ENCODE measurements at places on chromosomes 16 and 17.

DNA sequence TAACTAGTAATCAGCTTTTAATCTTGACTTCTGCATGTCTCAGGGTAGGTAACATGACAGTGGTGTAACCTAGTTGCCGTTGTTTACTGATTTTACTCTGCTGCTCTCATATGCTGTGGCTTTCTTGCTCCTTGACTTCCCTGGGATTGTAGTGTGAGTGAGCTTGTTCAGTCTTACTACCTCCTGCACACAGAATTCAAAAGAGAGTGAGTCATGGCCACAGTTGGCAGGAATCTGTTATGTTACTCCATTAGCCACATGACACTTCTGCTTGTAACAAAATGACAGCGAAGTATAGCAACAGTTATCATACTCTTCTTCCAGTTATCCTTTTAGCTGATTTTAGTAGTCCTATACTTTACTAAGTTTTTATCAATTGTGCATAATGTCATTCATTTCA is 18.8 kb downstream of the TNRC6A start:
- peak; percentile 63 for DNase-seq

- no peak for DNase-seq
Observed at GRCh38 chr17:67891481-67892119, 66.3 kb downstream of the BPTF start.

DNA sequence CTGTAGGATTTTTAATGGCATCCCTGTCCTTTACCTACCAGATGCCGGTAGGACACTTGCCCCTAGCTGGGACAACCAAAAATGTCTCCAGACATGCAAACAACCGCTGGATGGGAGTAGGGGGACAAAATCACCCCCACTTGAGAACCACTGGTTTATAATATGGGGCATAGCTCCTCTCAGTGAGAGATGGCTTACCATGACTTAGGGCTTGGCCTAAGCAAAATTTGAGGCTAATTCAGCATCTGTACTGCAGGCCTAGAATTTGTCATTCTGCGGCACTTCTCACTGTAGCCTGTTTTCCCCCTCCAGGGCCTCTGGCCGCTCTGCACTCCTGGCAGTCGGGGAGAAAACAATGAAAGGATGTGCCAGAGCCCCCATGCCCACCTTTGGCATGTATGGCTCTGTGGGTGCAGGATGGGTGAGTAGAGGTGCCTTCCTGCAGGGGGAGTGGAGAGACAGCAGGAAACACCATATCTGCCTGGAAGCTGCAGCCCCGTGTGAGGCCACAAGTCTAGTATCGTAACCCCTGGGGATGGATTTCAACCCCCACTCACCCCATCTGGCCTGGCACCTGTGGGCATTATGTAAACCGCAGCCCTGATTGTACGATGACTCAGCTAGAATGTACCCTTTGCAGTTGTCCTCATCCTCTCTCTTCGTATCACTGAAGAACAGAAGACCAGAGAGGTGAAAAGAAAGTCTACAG is 268.1 kb downstream of the SOX9 start:
- DNase-seq = no peak

DNA sequence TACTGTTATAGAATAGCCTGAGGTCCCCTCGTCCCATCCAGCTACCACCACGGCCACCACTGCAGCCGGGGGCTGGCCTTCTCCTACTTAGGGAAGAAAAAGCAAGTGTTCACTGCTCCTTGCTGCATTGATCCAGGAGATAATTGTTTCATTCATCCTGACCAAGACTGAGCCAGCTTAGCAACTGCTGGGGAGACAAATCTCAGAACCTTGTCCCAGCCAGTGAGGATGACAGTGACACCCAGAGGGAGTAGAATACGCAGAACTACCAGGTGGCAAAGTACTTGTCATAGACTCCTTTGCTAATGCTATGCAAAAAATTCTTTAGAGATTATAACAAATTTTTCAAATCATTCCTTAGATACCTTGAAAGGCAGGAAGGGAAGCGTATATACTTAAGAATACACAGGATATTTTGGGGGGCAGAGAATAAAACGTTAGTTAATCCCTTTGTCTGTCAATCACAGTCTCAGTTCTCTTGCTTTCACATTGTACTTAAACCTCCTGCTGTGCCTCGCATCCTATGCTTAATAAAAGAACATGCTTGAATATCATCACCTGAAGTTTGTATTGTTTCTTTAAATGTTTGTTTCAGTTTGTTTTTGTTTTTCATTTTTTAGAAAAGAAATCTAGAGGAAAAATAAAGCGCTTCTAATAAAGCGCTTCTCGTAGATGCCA is 388.3 kb downstream of the MAF start:
- DNase-seq = no peak

DNA sequence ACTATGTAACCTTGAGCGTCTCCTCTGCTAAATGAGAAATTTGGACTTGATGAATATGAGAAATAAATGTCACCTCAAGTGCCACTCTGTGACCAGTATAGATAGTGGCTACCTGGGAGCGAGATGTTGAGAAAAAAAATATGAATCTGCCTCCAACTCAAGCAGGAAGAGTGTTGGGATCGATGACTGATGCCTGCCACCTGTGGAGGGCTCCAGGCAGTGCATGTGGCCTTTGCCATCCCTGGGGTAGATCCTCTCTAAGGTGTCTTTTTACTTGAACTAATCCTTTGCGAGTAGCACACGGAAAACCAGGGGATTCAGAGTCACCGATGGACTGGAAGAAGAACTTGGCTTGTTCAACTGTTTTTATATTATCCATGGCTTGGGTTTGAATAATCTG is 9.4 kb downstream of the CCDC182 start:
- DNase-seq = no peak

DNA sequence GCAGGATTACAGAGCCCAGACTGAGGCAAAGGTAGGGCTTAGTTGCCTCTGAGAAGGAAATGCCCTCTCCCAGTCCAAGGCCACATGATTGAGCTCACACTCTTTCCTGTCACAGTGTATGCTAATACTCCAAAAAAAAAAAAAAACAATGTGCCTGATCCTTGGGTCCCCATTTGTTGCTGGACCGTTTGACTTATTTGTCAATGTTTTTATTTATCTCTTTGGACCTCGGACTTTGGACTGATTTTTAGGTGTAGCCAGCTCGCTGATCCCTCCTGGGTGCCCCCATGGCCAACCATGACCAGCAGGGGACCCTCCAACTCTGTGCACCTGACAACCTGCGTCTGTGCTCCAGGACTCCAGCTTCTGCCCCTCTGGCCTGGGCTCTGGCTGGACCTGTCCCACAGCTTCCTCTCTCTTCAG is 622 bp upstream of the CCL16 start:
- no peak for DNase-seq

GRCh38 chr16:30184096-30184890 is 891 bp downstream of the CORO1A start:
- no peak for DNase-seq

GRCh38 chr16:56072096-56072495 is 119.2 kb upstream of the GNAO1 start:
- no peak for DNase-seq

GRCh38 chr16:67481561-67482232 is 740 bp upstream of the ATP6V0D1 start:
- DNase-seq = no peak

- no peak for DNase-seq
Observed at GRCh38 chr16:1942047-1942809, 771 bp downstream of the MSRB1 start.

- DNase-seq = no peak
Observed at GRCh38 chr16:81313701-81314602, 810 bp upstream of the GAN start.

DNA sequence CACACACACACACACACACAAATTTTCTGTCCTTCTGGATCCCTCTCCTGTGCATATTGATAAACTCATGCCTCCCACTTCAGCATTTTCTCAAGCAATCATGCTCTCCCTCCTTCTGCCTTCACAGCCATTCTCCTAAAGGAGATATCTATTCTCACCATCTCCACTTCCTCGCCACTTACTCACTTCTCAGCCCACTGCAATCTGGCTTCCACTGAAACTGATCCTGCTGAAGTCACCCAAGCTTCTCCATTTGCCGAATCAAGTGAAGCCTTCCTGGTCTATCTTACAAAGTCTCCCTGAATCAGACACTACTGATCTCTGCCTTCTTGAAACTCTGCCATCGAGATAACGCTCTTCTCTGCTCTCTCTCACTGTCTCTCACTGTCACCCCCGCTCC is 54.0 kb upstream of the GNAO1 start:
- DNase-seq = no peak

DNA sequence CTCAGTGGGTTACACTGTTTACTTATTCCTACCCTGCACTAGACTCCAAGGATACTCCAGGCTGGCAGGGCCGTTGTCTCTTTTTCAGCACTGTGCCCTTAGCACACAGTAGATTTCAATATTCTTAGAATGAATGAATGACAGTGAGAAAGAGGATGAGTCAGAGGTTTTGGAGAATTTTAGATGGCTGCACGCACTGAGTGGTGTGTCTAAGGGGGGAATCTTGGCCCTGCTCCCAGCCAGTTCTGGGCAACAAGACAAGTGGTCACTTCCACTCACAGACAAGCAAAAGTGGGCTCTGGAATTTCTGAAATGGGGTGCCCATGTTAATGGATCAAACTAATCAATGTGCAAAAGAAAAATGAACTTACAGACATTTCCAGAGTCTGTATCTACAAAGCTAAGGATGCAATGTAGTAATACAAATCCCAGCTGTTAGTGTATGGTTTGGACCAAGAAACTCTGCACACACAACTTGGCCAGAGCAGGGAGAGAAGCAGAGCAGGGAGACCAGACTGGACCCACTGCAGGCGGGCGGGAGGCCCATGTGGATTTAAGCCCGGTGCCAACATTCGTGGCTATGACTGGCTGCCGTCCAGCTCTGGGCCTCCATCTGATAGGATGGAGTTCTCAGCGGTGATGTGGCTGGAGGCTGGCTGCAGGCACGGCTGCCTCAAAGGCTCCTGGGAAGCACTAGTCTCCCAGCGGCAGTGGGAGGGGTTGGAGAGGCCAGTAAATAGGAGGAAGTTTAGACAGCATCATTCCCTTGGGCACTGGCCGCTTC is 95.6 kb upstream of the CDYL2 start:
- peak; percentile 90 for DNase-seq

All from smooth muscle cell of the brain vasculature (primary cell).